Stimulated activated naive CD4-positive, alpha-beta T cell (primary cell): ENCODE measurements at places on chromosomes 3 and 15.

GRCh38 chr3:159322322-159322939 lies 520.6 kb downstream of the MFSD1 start:
- no peak for DNase-seq

GRCh38 chr3:114732353-114732752 lies 414.7 kb downstream of the ZBTB20 start:
- no peak for DNase-seq

GRCh38 chr3:72738752-72739530 lies 109.3 kb downstream of the SHQ1 start:
- DNase-seq = peak; percentile 72

GRCh38 chr15:45456212-45457106 lies 66.1 kb downstream of the SLC30A4 start:
- no peak for DNase-seq

- DNase-seq = peak; percentile 30
These were observed 181.3 kb upstream of the EOMES start for GRCh38 chr3:27903446-27903845.

GRCh38 chr3:139131951-139132350 lies 87.3 kb upstream of the PRR23C start:
- DNase-seq = no peak

DNA sequence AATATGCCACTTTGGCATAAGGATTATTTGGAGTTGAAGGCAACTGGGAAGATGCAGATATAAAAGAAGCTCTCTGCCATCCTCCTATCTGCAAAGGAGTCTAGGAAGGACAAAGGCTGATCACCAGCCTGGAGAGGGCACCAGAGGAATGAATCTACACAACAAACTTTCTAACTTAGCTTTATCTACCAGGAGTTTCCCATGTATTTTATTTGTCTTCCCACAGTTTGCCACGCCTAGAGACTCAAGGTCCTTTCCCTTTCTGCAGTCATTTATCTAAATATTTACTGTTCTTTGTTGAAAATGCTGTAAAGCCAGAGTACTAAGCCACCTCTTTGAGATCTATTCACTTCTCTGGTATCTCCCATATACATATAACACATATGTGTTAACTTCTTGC lies 32.2 kb downstream of the GPR176 start:
- no peak for DNase-seq

DNA sequence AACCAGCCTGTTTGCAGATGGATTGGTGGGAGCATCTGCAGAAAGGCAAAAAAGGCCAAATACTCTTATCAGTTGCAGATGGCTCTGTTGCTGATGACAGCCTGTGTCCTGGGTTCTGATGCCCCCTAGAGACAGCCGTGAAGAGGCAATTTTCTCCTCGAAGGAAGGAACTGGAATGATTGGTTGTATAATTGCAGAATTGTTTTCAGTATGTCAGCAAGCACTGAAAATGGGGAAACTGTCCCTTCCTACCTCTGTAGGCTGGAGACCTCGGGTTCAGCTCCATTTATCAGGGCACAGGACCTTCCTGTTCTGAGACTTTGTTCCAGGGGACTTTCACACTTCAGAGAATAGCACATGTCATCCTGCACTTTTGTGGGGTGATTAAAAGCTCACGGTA lies 103.0 kb downstream of the PGPEP1L start:
- DNase-seq = no peak

DNA sequence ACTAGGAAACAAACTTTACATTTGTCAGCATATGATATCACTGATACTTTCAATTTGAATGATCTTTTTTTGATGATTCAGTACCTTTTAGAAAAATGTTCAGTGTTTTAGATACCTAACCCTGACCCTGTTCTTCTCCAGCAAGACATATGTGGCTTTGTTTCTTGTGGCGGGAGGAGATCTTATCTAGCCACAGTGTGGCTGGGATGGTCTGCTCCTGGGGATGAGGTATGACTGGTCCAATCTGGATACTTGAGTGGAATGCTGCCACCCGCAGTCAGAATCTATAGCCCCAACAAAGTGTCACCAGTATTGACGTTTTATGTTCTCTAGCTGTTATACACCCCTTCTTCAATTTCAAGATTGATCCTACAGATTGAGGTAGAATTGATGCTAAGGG lies 439.0 kb upstream of the GOLIM4 start:
- no peak for DNase-seq

DNA sequence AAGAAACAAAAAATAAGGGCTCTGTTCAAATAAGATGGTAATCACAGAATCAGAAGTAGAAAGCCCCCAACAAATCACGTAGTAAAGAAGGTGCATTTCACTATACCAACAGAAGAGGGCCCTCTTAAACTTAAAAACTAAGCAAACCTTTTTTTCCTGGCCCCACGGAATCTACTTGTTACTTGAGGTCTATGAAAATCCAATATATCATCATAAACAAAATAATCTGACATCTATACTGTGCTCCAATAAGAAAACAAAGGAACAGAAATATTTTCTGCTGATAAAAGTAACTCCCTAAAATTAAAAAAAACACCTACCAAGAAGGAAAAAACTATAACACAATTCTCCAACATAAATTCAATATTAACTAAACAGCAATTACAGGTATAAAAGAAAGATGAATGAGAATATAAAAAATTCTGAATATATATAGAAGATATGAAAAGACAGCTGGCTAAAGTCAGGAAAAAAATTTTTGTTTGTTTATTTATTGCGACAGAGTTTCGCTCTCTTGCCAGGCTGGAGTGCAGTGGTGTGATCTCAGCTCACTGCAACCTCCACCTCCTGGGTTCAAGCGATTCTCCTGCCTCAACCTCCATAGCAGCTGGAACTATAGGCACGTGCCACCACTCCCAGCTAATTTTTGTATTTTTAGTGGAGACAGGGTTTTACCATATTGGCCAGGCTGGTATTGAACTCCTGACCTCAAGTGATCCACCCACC lies 81.8 kb downstream of the CLASP2 start:
- no peak for DNase-seq

DNA sequence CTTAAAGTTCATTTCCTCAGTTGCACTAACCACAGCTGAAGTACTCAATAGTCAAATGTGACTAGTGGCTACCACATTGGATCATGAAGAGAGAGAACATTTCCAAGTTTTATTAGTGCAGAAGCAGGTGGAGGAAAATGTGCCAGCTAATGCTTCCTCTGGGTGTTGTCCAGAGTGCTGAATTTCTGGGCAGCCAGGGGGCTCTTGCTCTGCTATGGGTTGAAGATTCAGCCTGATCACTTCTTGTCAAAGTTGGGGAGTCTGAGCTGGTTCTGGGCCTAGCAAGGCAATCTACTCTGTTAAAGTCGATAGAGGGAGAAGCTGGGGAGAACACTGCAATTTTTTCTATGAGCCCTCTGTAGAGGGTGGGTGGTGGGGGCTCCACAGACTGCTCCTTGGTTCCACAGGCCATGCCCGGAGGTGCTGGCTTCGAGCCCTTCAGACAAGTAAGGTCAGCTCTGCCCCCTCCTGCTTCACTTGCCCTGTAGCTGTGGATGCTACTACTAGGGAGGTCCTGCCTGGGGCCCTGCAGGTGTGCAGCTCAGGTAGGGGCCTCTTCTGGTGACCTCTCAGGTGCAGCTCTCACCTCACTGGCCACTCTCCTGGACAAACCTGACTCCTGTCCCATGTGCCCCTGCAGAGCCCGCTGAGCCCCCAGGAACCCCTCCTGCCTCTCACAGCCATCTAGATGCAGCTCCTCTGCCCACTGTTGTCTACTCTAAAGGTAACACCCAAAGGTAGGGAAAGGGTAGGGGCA lies 8.2 kb downstream of the ALG3 start:
- DNase-seq = no peak

- no peak for DNase-seq
These were observed at the start of the genes BTD and HACL1 for GRCh38 chr3:15601399-15602145. TSS of gene BTD (plus strand) at chr3:15601745. CDS start at chr3:15635440, 33,695 bp downstream. TSS of gene HACL1 (minus strand) at chr3:15601569. CDS start at chr3:15601463, 106 bp downstream.

DNA sequence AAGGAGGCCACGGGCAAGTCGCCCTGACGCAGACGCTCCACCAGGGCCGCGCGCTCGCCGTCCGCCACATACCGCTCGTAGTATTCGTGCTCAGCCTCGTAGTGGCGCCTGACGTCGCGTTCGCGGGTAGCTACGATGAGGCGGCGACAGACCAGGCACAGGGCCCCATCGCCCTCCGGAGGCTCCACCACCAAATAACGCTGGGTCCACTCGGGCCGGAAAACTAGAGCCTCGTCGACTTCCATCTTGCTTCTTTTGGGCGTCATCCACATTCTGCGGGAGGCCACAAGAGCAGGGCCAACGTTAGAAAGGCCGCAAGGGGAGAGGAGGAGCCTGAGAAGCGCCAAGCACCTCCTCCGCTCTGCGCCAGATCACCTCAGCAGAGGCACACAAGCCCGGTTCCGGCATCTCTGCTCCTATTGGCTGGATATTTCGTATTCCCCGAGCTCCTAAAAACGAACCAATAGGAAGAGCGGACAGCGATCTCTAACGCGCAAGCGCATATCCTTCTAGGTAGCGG lies at the start of gene EPM2AIP1:
TSS of gene EPM2AIP1 (minus strand) at position 326 of the 520 bp plus-strand sequence. CDS start at position 272, 54 bp downstream.
- no peak for DNase-seq

DNA sequence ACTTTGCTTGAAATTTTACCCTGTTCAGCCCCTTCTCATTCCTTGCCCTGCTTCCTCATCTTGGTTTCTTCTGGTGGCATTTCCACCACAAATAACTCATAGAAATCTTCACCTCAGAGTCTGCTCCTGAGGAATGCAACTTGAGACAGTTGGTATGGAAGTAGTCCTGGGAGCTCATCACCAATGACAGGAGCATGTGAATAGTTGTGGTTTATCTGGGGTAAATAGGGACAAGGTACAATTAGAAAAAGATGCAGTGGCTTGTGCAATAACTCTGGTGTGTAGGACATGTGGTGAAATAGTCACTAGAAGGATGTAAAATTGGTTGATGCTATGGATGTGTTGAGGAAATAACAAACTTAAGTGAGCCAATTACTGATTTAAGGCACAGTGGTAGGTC lies 72.7 kb upstream of the CHRNA7 start:
- DNase-seq = no peak

DNA sequence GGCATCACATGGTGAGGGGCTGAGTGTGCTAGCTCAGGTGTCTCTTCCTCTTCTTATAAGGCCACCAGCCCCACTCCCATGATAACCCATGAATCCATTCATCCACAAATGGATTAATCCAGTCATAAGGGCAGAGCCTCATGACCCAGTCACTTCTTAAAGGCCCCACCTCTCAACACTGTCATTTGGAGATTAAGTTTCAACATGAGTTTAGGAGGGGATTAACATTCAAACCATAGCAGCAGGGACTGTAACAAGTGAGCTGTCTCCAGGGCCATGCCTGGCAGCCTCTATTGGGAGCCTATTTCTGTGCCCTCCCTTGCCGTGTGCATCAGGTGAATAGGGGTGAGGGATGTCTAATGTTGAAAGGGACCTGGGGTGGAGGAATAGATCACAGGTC lies 77.5 kb downstream of the CHRD start:
- no peak for DNase-seq

DNA sequence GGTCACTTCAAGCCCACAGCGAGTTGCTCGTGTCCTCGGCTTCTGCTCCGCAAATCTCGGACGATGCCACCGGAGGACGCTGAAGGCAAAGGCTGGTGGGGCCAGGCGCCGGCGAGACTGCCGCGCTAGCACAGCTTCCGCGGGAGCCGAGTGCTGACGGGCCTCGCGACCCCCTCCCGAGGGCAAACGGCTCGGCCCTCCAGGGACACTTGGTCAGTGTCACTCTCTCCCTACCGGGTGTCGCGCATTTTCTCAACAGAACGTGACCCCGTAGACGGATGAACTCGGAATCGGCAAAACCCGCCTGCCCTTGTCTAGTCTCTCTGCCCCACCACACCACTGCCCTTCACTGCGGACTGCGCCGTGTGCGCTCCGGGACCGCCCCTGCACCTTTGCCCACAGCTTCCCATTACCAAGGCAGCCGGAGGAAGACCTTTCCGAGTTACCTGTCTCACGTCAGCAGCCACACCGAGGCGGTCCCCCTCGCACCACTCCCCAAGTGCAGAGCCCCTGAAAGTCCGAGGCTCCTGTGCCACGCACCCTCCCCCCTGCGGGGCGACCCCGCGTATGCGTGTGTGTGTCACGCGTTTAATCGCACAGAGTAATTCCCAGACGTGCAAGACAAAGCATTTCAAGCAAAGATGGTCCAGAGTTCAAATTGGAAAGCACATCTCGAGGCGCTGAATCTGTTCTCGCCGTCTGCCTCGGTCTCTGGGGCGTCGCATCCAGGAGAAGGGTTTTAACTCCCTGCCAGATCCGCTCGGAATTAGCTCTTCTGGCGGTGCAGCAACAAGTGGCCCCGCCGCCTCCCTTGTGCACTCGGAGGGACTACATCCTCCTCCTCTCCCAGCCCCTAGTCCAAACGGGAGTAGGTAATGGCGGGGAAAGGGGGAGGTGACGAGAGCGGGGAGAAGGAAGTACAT lies 245.0 kb upstream of the TOPAZ1 start:
- no peak for DNase-seq

DNA sequence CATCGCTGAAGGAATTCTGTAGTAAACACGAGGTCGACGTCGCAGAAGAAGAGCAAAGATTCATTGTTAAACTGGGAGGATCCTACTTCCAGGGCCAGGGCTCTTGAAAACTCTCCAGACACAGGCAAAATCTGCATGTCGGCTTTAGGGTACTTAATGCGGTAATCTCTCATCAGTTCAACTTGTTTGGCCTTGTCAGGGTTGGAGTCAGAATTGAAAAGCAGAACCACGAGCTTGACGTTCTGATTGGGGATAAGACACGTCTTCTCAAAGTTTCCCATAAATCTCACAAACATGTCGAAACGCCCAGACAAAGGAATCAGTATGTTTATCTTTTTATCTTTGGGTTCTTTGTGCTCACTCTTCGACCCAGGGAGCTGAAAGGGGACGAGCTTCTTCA lies 74.0 kb downstream of the CHSY1 start:
- no peak for DNase-seq

DNA sequence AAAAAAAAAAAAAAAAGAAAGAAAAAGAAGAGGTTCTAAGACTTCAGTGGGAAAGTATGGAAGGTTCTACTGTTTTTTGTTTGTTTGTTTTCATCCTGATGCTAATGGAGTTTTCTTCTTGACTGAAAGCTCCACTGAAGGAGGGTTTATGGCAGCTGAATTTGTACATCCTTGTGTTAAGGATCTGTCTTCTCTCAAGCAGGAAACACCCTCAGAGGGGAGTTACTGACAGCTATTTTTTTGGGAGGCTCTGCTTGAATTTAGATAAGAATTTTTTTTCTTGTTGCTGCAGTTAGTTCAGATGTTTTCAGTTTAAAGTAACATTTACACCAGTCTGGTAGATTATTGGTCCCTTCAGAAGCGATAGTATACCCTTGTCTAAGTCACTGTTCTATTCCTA lies 325.3 kb downstream of the ROBO2 start:
- no peak for DNase-seq

DNA sequence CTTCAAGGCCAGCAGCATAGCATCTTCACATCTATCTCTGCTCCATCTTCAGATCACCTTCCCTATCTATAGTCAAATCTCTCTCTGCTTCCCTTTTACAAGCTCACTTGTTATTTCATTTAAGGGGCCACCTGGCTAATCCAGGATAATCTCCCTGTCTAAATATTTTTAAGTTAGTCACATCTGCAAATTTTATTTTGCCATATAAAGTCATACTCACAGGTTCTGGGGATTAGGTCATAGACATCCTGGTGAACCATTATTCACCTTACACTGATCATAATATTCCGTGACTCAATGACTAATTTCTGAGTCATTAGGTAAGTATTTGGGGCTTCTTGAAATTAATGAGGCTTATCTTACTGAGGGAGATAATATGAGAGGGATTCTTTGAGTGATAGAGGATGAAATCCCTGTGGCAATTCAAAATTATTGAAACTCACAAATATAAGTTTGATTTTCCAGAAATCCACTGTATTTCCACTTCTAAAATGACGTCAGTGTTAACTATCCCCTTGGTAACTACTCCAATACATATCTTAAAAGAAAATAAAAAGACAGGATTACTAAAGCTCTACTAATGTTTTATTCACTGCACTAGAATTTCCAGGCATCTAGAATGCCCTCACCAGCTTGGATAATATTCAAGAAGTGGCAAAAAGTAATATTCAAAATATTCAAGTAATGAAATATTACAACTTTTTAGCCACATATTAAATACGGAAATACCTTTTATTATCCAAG lies 93.7 kb upstream of the RBMS3 start:
- DNase-seq = no peak
